ENCODE measurements at places on chromosomes 6 and 20.

DNA sequence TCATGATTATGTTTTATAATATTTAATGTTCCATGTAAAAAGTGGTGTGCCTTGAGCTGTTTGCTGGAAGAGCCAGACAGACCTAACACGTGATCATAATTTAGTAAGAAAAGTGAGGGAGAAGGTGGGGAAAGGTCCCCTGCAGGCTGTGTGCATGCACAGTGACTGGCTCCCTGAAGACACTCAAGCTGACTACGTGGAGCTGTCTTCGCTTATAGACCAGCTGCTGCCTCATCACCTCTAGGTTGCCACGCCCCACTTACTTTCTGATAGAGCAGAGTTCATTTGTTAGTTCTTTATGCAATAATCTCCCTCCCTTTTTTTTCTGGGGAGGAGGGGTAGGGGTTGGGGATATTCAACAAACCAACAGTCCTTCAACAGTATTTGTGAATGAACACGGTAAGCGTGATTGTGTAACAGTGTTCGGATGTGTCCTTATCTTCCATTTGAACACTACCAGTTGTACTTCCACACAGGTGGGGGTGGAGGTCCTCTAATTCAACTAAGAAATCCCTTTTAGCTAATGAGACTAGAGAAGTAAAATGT lies 157.3 kb downstream of the BACH2 start:
- no peak for DNase-seq

- no peak for DNase-seq
Observed at GRCh38 chr20:14332866-14333265, 4.5 kb downstream of the FLRT3 start.

DNA sequence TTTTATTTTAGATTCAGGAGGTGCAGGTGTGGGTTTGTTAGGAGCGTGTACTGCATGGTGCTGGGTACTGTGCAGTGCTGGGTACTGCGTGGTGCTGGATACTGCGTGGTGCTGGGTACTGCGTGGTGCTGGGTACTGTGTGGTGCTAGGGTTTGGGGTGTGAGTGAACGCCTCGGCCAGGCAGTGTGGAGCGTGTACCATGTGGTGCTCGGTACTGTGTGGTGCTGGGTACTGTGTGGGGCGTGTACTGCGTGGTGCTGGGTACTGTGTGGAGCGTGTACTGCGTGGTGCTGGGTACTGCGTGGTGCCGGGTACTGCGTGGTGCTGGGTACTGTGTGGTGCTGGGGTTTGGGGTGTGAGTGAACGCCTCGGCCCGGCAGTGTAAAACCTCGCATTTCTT lies 62.9 kb downstream of the WDR27 start:
- DNase-seq, result no peak

- no peak for DNase-seq
Observed at GRCh38 chr20:17481661-17482060, 49.5 kb downstream of the BFSP1 start.

- no peak for DNase-seq
Observed at GRCh38 chr20:22374678-22375590, 209.4 kb downstream of the FOXA2 start.

GRCh38 chr6:1917626-1918371 lies 308.1 kb downstream of the FOXC1 start:
- DNase-seq, result no peak

DNA sequence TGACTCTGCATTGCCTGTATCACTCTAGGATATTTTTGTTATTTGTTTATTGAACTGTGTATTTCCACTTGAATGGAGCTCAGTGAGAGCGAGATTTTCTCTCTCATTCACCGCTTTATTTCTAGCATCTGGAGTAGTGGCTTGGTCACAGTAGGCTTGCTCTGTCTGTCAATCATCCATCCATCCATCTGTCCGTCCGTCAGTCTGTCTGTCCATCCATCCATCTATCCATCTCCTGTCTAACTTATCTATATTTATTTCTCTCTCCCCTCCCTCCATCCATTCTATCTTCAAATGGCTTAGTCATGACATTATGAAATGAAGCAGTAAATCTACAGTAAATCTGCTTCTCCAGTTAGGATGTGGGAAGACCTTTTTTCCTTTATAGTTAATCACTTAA lies 94.6 kb downstream of the TIAM2 start:
- no peak for DNase-seq

- DNase-seq, result no peak
Observed at GRCh38 chr6:35640017-35640664, 48.6 kb downstream of the FKBP5 start.

DNA sequence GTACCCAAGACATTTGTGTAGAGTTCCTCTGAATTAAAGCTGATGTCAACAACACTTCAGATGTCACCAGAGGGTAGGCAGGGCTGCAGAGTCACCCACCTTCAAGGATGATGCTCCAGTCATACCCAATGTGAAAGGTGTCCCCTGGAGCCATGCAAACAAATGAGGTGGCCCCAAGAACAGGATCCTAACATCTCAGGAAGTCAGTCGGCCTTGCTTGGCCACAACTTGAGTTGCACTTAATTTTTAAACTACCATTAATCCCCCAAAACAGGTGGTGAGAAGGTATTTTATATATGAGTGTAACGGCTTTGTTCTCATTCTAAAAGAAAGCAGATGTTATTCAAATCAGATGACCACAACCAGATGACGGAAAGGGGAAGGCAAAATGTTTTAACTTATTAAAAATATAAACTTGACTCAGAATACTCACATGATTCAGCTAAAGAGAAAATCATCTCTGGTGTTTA lies 21.1 kb upstream of the SERPINB1 start:
- DNase-seq, result no peak

DNA sequence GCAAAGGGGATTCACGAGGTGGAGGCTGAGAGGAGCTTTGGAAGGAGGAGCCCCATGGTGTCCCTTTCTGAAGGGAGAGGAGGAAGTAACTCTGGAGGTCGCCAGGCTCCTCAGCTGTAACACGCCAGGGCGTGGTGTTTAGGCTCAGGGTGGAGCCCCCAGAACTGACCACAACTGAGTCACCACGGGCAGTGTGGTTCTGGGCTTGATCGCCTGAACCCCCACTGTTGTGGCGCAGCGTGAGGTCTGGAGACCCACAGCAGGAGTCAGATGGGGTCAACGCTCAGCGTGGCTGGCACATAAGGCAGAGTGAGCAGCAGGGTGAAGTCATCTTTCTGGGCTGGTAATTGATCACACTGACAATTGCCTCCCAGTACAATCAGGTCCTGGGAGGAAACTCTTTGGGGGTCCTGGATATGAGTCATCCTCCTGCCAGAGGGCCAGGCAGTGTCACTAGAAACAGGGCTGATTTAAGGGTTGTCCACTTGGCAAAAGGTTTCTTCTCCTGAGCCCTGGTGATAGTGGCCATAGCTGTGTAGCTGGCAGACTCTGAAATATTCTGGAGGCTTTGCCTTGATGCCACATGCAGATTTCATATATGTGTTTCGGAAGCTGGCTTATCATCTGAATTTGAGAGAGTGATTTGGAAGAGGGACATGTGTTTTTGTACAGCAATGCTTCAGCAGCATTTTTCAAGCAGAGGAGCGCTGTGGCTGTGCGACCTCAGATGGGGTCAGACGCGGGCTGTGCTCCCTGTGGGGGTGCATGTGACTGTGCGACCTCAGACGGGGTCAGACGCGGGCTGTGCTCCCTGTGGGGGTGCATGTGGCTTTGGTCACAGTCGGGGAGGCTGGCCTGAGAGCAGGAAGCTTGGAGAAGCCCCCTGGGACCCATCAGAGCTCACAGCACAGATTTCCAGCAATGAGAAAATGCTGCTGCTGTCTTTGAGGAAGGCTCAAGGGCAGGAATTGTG lies 50.0 kb downstream of the SYNJ2 start:
- DNase-seq, result peak; percentile 78

Measured in activated naive CD4-positive, alpha-beta T cell treated with anti-CD3 and anti-CD28 coated beads, Interleukin-2, amount 50 U/mL, for 72 hours (primary cell).